AG10803 (cell line): ENCODE measurements at places on chromosomes 5 and 9.

DNA sequence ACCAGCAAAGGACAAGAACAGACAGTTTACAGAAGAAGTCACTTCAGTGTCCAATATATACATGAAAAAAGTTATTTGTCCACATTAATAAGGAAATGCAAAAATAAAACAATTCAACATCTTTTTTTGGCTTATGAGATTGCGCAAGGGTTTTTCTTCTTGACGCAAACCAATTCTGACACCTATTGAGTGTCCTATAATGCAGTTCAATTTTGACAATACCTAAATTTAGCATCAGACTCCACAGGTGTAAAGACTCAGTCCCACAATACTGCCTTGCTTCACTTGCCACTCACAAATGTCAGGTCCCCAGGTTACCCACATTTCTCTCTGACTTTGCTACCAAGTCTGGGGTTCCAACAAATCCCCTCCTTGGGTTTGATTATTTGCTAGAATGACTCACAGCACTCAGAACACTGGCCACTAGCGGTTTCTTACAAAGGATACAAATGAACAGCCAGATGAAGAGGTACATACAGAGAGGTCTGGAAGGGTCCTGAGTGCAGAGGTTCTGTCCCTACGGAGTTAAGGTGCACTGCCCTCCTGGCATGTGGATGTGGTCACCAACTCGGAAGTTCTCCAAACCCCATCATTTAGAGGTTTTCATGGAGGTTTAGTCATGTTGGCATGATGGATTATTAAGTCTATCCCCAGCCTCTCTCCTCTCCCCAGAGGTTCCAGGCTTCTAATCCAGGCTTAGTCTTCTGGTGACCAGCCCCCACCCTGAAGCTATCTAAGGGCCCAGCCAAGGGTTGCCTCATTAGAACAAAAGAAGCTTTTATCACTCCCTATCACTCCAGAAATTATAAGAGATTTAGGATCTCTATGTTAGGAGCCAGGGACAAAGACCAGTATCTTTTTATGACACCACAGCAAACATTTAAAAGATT lies 27.0 kb upstream of the SLC22A5 start:
- DNase-seq, result no peak

DNA sequence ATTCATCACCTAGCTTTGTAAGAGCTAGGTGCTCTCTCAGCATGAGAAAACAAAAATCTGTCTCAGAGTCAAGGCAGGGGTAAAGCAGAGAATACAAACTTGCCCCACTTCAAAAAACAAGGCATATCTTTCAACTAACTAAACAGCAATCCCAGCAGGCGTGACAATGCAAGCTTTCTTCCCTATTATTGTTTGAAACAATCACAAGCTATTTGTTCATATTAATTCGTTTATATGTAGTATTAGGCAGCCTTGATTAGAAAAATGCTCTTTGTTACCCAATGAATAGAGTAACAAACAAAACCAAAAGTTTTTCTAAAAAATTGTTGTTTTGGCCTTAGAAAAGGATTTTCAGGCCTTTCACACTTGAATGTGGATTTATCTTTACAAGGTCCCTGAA lies 71.1 kb downstream of the LPAR1 start:
- DNase-seq, result no peak

GRCh38 chr5:135010502-135011354 lies 23.3 kb downstream of the PITX1 start:
- DNase-seq, result no peak

DNA sequence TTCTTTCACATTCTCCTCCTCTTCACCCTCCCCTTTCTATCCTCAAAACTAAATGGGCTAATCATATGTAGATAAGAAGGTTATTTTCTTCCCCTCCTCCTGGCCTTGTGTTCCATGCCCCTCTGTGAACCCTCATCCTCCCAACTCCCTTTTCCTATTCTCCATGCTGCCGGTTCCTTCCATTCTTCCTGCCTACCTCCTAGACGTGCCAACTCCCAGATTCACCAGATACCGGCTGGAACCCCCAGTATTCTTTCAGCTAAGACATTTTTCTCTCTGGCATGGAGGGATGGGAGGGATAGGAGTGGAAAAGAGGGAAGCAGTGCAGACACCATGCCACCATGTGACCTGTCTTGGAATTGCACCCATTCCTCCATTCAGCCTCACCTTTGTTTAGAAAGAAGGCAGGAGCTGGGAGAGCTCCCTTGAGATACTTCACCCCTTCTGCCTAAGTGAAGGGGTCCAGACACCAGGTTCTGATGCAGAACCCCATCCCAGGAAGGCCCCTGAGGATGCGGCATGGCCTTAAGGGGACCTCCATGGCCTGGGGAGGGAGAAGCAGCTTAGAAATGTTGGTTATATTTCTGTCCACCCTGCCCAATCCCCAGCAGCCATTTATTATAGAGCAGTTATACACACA lies 4.8 kb downstream of the DNAJB5 start:
- peak; percentile 39 for DNase-seq

GRCh38 chr9:113599646-113600022 lies 136.1 kb downstream of the RGS3 start:
- DNase-seq, result peak; percentile 90

DNA sequence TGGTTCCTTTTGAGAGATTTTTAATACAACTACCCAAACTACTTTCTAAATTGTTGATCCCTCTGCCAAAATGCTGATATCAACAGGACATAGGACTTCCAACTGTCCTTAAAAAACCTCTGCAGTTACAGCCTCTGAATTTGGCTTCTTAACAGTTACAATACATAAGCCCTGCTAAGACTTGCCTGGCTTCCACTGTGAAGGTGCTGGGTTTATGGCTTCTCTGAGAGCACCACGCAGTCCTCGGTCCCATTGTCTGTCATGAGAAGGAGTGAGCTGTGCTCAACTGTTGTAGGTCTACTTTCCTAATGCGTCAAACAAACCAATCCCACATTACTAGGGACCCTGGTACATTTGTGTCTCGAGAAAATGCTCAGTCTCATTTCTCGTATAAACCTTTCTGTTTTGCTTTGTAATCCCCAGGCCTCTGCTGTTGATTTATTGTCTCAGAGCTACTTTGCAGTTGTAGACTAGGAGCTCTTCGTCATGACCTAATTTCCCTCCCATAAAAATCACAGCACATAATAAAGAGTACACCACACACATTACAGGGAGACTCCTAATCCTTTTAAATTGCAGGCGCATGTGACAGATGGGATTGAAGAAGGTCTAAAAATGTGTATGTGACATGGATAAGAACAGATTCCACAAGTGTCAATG lies 274.9 kb downstream of the NR3C1 start:
- DNase-seq, result peak; percentile 11

DNA sequence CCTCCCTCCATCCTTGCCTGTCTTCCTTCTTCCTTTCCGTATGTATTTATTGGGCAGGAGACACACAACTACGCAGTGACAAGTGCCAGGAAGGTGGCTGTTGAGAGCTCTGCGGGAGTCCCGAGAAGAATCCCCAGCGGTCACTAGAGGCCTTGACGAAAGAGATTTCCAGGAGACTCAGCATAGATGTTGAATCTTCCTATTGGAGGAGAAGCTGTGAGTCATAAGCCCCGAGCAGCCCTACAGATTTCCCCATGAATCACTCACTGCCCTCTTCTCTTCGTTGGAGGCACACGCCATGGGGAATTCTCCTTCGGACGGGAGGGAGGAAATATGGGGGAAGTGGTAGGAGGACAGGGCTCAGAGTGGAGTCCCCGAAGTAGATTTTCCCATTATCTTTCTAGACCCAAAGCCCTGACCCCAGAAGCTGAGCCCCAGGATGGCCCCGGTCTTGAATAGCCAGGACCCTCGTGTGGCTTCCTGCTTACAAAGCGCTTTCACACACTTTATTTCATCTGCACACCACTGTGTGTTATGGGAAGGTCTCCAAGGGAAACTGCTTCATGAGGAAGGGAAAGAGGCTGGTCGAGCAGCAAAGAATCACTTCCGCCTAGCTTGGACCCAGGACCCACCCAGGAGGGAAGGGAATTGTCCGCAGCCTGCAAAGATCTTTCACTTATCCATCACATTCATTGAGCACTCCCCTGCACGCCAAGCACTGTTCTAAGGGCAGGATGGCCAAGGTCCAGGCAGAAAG lies 12.7 kb downstream of the DUSP1 start:
- peak; percentile 91 for DNase-seq

DNA sequence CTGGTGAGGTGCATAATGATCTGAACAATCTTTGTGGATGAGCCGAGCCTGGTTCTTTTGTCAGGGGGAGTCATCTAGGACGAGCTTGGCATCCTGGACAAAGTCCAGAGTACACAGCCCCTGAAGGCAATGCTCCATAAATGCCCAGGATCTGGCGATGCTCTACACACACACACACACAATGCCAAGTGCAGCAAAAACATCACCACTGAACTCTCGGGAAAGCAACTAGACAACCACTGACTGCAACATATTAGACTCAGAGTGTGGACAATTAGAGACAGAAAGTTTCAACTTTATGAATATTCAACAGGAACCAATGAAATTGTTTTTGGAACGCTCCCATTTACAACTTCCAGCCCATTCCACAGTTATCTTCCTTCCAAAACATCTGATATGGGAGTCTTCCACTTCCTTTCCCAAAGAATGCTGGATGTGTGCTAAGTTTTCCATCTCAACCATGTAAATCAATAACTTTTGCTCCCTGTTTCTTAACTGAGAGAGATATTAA lies 227.6 kb upstream of the ANKRD55 start:
- no peak for DNase-seq

GRCh38 chr5:157259699-157260098 lies 6.2 kb upstream of the CYFIP2 start:
- no peak for DNase-seq

DNA sequence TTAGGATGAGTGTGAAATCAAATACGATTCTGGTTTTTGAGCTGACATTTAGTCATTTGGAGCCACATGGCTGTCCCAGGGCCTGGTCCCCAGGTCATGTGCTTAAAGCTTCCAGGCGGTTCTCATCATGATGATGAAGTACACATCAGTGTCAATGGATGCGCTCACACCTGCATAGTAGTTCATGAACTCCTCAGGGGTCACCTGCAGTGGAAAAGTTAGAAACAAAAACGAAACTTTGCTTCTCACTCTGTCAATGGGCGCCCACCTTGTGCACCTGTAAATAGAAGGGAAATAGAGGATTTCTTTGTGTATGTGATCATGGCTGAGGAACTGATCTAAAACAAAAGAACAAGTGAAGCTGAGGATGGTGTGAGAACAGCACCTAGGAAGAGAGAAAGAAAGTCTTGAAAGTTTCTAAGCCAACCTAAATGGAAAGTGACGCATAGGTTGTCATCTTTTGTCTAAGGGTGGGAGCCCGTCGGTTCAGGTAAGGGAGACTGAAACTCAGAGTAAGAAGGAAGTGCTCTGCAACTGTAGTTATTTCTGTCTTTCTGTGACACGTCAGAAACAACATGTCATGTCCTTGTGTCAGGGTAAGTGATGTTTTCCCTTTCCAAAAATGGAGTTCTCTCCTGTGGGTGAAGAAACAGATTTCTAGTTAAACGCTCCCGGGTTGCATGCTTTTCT lies 33.8 kb downstream of the CAPSL start:
- DNase-seq, result no peak

DNA sequence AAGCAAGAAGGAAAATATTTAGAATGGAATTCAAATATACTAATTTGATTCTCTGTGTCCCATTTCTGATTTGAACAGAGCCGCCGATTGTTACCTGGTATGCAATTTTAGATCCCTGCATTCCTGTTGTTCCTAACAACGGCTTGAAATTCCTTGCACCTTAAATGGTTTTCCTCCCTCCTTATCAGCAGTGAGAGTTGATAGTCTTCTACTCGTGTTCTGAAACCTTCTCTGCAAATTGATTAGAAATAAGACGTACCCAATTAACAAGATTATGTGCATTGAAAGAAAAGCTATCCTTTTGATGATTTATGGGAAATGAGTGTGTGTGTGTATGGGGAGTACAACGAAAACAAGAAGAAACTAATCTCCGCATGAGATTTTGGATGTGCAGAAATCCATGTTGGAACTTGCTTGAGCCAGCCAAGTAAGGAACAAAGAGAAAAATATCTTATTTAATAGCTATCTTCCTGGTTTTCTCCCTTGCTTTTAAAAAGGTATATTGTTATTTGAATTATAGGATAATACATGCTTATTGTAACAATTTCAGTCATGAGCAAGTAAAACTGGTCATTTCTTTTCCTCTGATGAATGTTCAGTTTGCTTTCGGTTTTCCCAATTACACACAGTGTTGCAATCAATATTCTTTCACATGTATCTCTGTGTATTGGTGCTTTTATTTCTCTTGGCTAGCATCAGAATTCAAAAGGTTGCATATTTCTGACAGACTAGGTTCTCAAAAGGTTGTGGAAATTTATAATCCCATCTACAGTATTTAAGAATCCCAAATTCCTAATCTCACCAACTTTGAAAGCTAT lies 211.1 kb upstream of the ACTBL2 start:
- DNase-seq, result peak; percentile 17

- DNase-seq, result peak; percentile 74
Observed at GRCh38 chr9:70587201-70587600, 172.7 kb upstream of the KLF9 start.

GRCh38 chr9:93059011-93059714 lies 662 bp downstream of the SUSD3 start:
- no peak for DNase-seq

DNA sequence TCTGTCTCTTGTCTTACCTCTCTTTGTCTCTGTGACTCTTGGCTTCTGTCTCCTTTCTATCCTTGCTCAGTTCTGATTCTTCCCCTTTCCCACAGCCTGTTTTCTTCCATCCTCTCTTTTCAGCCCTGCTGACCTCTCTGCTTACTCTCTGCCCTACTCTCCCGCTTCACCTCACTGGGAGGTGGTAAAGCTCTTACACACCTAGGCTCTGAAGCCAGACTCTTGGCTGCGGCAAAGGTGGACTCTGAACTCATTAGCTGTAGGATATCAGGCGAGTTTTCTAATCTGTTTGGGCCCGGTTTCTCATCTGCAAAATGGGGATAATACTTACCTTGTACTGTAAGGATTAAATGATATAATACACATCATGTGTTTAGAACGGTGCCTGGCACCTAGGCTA lies 11.1 kb downstream of the PCDH1 start:
- DNase-seq, result no peak

GRCh38 chr9:136527721-136528710 lies 17.8 kb downstream of the NOTCH1 start:
- DNase-seq, result no peak

GRCh38 chr5:1033606-1034420 lies 25.2 kb downstream of the NKD2 start:
- no peak for DNase-seq

- no peak for DNase-seq
Observed at GRCh38 chr9:7906783-7907550, 107.4 kb upstream of the DMAC1 start.
